ENCODE measurements at places on chromosomes 16 and 17.

GRCh38 chr16:85612191-85612800 is 826 bp upstream of the GSE1 start:
- DNase-seq: no peak

GRCh38 chr17:20067711-20068110 is 58.6 kb downstream of the SPECC1 start:
- DNase-seq: no peak

DNA sequence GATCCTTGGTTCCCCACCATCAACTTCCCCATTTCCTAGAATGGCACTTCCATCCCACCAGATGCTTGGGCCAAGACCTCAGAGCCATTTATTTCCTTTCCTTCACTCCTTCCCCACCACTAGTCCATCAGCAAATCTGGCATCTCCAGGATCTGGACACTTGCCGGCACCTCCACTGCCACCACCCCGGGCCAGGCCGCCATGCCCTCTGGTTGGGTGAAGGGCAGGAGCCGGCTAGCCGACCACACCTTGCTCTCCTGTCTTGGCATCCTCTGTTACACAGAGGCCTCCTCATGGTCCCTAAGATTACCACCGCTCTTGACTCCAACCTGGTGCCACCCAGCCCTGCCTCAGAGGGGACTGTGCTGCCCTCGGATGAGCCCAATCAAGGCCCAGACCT is 104.5 kb downstream of the RMI2 start:
- no peak for DNase-seq

DNA sequence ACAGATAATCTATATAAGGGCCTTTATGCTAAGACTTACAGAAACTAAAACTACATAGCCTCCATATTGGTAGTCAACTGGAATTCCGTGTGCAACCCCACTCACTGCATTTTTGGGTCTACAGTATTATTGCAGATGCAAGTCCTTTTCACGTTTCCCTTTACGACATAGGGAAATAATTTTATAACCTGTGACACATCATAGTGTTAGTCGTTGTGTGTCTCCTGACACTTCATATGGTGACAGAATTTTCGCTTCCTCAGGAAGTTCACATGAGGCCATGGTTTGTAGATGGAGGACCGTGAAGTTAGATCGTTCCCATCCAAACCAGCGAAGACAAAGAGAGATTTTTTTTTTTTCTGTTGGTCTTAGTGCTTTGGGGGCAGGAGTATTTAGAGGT is 15.7 kb upstream of the MRC2 start:
- no peak for DNase-seq

GRCh38 chr16:78134944-78135619 is 35.6 kb downstream of the WWOX start:
- no peak for DNase-seq

DNA sequence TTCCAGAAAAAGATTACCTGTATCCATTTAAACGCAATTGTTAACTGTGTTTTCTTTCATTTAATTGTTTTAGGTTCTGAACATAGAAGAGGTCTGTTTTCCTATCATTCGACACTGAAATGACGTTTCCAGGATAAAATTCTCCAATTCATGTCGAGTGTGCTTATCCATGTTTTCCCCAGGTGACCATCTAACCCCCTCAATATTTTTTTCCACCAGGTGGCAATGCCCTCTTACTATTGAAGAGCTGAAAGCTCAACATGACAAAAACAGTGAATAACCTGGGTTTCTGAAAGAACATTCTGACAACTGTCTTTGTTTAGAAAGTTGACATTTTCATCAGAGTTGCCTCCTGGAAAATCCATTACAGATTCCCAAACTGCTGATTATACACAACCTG is 948.7 kb downstream of the KCNJ2 start:
- no peak for DNase-seq

DNA sequence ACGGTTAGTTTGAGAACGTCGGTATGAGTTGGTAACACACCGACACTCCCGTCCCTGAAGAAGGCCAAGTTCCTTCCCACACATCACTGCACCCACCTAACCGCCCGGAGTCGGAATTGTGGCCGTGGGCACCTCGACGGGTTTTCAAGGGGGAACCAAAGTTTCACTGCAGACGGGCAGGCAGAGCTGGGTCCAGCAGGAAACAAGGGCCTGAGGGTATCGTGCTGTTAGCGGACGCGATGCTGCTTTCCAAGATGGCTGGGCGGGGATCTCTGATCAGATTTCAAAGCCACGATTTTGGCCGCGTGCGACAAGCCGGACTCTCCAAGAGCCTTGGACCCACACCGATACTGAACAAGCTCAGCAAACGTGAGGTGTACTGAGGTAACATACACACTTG is 82.3 kb upstream of the DOC2B start:
- DNase-seq: no peak

DNA sequence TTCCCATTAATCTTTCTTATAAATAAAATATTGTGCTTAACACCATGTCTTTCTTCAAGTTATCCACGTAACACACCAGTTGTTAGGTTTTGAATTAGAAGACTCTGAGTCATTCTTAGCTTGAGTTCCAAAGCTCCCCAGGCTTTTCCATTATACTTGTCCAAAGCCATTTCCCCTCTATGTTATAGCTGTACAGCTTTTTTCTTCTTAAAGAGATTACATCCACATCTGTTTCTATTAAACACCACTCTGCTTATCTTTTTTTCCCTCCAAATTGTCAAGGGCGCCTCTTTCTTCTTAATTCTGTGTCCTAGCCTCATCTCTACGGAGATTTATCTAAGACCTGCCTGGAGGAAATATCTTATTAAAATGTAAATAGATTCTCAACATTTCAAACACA is 139.4 kb upstream of the CPHXL start:
- DNase-seq: no peak

GRCh38 chr16:88869673-88869980 is 3.2 kb upstream of the PABPN1L start:
- DNase-seq: no peak

- DNase-seq: no peak
Observed at GRCh38 chr17:55023626-55024025, 55.1 kb downstream of the STXBP4 start.

DNA sequence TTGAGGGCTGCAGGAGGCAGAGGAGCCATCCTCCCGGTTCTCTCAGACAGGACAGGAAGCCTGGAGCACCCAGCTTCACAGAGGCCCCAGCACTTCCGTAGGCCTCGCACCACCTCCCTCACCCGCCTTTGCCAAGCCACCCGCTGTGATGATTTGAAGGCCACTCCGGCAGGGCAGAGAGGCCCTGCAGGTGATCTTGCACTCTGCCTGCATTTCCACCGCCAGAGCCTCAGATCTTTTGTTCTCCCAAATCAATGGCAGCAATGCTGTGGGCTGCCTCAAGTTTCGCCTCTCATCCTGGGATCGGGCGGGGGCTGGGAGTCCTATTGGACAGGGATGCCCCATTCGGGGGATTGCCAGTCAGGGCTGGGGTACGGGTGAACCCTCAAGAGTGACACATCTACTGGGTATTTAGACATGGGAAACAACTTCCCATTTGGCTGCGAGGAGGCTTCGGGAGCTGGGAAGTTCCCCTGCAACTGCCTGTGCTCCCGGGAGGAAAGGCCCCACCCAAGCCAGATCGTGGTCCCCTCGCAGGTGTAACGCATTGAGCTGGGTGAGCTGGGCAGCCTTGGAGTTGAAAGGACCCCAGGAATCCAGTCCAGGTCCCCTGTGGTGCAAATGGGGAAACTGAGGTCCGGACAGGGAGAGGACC is 34.8 kb upstream of the PEMT start:
- DNase-seq: no peak

GRCh38 chr17:70168044-70168976 is 1.0 kb upstream of the KCNJ2 start:
- DNase-seq: no peak

- no peak for DNase-seq
Observed at GRCh38 chr17:39787743-39788484, 50.2 kb downstream of the GRB7 start.

- no peak for DNase-seq
Observed at GRCh38 chr17:15351925-15352324, 10.5 kb upstream of the TEKT3 start.

GRCh38 chr16:30112197-30113030 is 923 bp downstream of the GDPD3 start:
- DNase-seq: no peak

DNA sequence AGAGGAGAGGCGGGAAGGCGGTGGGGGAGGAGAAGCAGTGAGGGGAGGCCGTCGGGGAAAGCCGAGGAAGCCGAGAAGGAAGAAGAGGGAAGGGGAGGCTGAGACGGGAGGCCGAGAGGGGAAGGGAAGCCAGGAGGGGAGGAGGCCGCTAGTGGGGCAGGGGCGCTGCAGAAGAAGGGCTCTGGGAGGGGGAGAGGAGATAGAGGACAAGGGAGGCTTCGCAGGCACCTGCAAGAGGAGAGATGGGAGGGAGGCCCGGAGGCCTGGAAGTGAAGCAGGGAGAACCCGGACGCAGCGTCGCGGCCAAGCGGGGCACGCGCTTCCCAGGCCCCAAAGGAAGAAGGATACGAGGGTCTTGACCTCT is 2.3 kb downstream of the C17orf58 start:
- DNase-seq: no peak

DNA sequence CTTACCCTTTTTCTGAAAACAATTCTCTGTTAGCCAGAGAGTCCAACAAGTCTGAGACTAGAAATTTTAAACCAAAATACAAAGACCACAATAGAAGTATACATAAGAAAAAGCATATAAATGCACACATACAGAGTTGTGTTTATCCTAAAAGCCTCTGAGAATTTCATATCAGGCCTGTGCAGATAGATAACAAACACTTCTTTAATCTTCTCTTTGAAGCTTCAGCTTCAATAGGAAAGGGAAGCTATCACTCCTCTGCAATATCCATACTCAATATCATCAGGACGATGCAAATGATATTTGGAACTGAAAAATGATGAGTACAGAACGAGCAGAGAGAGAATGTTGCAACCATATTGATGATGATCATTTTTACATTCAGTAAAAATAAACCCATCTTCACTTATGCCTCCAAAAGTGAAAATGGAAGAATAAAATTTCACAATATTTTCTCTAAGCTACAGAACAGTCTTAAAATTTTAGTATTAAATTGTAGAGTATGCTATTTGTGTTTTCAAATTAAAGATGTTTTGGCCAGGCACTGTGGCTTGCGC is 61.6 kb downstream of the SKAP1 start:
- DNase-seq: no peak

DNA sequence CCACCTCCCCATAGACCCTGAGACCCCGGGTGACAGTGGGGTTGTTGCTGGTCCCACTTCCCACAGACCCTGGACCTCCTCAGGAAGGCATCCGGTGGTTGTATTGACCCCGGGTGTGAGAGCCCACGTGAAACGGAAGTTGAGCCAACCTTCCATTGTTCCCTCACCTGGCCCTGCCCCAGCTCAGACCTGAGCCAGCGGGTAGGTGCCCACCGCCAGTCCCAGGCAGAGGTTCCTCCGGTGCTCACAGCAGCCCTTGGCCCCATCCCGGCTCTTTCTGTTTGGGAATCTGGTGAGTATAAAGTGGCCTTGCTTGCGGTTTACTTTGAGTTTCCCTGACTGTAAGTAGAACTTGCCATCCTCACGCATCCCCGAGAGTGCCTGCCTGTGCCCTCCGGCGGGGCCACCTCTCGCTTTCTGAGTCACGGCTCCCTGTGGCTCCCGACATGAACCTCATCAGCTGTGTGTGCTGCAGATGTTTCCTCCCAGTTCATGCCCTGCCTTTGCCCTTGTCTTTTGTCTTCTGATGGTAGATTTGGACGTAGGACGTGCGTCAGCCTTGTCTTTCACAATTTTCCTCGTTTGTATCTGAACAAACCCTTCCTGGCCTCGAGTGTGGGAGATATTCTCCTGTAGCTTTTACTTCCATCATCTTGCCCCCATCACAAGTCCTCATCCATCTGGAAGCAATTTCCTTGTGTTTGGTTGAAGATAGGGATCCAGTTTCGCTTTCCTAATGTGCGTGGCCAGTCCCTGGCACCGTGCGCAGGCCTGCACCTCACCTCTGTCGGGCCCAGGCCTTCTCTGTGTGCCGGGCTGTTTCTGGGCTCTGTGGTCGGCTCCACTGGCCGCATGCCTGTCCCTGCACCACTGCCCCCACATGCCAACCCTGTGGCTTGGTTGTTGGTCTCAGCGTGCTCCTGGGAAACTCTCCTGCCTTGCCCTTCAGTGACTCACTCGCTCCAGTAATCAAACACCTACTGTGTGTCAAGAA is 76.0 kb downstream of the METRNL start:
- no peak for DNase-seq

GRCh38 chr17:78029697-78030096 is 71.2 kb downstream of the TNRC6C start:
- no peak for DNase-seq

DNA sequence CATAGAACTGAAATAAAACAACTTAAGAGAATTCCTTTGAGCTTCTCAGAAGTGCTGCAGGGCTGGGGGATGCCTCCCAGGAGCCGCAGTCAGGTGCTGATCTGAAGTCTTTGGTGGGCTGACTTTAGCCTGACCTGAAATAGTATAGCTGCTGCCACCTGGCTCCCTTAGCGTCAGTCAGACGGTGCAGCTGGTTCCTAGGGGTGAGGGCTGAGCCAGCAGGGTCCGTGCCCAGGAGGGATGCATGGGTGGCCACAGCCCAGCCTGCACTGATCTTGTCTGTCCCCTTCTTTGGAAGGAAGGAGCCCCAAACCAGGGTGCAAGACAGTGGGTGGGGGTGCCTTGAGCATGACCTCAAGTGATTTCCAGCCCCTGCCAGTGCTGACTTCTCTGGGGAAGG is 11.5 kb downstream of the MAPT start:
- DNase-seq: no peak

DNA sequence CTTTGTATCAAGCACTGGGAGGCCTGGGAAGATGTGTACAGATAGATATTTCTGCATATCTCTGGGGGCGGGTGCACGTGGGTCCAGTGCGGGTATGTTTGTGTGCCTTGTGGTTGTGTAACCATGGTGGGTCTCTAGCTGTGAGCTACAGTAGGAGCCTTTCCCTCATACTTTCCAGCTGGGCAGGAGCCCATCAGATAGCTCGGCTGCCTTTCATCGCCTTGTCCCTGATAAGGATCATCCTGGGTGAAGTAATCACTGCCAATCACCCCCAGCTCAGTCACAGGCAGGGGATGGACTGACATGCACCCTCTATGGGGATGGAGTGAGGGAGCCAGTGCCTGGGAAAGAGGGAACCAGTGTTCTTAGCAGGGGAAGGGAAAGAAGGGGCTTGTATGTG is 3.2 kb upstream of the SCRN2 start:
- DNase-seq: no peak

DNA sequence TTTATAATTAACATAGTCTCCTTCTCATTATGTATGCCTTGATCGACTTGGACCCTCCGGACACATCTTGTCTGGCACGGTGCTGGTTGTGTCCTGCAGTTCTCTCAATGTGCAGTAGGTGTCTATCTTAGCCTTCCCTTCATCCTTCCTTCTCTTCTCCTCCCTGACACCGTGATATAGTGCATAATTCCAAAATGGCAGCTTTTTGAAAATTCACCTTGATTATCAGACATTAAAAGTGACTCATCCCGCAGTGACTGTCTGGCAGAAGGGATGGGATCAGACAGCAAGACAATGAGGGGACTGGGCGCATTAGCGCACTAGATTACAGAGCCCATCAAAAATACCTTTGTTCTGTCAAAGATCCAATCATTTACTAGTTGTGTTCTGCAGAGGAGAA is 70.0 kb upstream of the PMFBP1 start:
- no peak for DNase-seq

- DNase-seq: no peak
Observed at GRCh38 chr17:79654960-79655382, 44.1 kb upstream of the RBFOX3 start.

- peak; percentile 54 for DNase-seq
Observed at GRCh38 chr17:5587438-5588032, 3.2 kb upstream of the NLRP1 start.

GRCh38 chr16:20726661-20727060 is 15.0 kb downstream of the THUMPD1 start:
- no peak for DNase-seq
